Inflammatory macrophage treated with lipopolysaccharide for 4 hours (primary cell): ENCODE measurements at places on chromosomes 12 and 14.

- DNase-seq: no peak
Measured at GRCh38 chr12:99042226-99042625, 397.1 kb downstream of the APAF1 start.

GRCh38 chr14:98906123-98906995, 365.6 kb downstream of the BCL11B start:
- DNase-seq: no peak

DNA sequence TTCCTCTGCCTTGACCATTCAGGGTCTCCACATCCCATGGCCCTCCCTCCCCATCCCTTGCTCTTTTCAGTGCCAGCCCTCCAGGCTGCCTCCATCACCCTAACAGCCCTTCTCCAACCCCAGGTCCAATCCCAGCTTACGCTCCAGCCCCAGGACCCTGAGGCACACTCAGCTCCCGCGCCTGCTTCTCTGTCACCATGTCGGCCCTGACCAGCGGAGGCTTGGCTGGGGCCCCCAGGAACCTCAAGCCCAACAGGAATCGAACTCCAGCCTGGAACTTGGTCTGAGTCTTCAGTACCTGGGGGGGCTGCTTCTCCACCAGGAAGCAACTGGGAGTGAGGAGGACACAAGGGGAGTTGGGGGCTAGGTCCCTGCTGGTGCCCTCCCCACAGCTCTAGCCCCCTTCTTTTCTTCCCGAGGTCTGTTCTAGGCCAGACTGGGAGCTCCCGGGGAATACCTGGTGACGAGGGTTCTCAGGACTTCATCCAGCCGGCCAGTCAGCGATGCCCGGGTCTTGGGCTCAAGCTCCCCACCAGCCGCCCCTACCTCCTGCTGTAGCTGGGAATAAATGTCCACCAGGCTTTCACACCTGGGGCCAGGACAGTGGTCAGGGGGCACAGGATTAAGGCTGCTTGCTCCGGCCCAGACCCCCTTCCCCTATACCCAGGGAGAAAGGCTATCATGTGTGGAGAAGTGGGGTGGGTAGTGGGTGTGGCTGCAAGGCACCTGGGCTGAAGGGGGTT, 6.0 kb downstream of the STAT6 start:
- no peak for DNase-seq

DNA sequence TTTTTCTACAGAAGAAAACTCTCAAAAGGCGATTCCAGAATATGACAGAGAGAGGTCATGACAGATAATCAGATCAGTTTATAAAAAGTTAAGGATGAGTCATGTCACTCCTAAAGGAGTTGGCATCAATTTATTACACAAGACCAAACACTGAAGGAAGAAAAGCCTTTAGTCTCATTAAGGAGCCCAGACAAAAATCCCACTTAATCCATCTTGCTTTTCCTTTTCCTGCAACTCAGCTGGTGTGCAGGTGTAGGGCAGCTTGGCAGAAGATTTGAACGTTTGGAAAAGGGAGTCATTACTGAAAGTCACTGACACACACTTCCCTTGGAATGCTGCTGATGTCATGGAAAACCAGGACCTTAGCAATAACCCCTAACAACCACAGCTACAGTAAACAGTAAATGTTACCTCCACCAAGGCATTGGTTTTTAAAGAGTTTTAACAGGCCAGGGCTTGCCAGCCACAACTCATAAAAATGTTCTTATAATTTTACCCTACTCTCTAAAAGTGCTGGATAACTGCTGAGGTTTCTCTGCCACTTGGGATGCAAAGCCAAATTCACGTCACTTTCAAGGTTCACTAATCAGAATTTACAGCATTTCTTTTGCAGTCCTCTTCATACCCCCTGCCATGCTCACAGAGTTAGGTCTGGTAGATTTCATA, 320.6 kb downstream of the RAD51B start:
- no peak for DNase-seq
